Stimulated activated CD8-positive, alpha-beta memory T cell treated with anti-CD3 and anti-CD28 coated beads, Interleukin-4, amount 100 ng/mL, for 4 hours (primary cell): ENCODE measurements at places on chromosomes 2 and 18.

GRCh38 chr2:13607139-13607538, 890.4 kb downstream of the TRIB2 start:
- no peak for DNase-seq

- no peak for DNase-seq
These were observed 186.7 kb downstream of the PARD3B start for GRCh38 chr2:204732019-204732418.

GRCh38 chr18:42168907-42169306, 213.9 kb downstream of the PIK3C3 start:
- no peak for DNase-seq

DNA sequence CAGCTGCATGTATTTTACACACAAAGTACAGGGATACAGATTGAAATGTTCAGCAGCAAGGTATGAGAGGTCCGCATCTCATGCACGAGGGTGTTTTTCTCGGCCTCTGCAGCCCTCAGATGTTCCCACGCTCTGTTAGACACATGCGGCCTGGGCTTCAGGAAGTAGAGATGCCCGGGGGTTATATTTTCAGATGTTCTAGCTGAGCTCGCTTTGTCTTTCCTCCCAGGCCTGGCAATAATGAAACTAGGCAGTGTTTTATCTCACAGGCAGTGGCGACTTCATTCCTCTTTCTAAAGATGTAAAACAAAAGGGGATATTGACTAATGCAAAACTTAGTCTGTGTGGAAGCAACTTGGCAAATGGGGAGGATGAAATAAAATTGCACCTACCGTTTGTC, 190.7 kb downstream of the GBX2 start:
- DNase-seq = no peak

DNA sequence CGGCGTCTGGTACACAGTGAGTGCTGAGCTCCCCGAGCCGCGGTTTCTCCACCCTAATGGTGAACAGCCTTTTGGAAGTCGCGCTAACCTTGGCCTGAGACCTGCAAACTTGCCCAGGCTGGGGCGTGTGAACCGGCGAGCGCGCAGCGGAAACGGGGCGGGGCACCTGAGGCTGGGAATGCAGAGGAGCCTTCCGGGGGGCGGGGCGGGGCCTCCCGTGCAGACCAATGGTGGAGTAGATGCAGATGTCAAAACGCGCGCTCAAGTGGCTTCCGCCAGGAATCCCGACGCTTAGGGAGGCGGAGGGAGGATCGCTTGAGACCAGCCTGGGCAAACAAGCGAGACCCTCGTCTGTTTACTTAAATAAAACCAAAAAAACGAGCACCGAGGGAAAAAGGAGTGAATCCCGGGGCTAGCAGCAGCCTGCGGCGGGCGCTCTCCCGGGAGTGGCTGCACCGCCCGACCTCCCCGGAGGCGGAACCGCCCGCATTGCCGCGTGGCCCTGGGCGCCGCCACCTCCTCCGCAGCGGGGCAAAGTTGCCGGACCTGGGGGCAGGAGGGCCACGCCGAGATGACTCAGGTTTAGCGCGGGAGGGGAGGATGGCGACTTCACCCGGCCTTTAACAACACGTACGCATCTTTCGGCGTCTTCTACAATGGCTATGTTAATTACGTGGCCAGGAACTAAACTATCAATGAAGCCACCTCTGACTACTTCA, 2.2 kb upstream of the RRM2 start:
- peak; percentile 81 for DNase-seq

DNA sequence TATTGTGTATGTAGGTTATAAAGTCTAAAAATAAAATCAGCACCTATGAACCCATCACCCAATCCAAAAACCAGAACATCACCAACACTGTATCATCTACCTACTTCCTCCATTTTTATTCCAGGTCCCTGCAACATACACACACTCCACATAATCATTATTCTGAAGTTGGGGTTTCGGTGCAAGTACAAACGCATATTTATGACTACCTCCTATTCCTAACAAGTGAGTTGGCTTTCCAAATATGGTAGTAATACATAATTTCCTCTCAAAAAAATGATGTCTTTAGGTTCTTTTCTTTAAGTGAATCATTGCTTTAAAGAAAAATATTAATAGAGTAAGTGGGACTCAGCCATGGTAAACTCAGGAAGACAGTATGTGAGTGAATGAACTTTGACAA, 3.3 kb downstream of the ACVR1 start:
- no peak for DNase-seq

DNA sequence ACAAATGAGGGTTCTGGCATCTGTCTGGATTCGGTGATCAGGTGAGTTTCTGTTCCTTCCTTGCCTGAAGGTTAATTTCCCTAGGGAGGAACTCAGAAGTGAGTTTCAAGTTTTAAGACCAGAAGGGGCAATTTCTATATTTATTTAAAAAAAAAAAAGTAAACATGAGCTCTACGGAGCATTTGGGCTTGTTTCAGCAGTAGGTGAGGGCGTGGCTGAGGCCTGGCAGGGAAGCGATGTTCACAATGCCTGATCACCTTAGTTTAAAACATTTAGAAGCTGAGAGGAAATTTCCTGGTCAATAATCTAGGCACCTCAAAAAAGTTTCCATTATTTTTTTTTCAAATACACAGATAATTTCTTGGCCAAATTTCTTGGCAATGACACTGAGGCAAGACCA, 629.1 kb downstream of the DPP10 start:
- DNase-seq = no peak

DNA sequence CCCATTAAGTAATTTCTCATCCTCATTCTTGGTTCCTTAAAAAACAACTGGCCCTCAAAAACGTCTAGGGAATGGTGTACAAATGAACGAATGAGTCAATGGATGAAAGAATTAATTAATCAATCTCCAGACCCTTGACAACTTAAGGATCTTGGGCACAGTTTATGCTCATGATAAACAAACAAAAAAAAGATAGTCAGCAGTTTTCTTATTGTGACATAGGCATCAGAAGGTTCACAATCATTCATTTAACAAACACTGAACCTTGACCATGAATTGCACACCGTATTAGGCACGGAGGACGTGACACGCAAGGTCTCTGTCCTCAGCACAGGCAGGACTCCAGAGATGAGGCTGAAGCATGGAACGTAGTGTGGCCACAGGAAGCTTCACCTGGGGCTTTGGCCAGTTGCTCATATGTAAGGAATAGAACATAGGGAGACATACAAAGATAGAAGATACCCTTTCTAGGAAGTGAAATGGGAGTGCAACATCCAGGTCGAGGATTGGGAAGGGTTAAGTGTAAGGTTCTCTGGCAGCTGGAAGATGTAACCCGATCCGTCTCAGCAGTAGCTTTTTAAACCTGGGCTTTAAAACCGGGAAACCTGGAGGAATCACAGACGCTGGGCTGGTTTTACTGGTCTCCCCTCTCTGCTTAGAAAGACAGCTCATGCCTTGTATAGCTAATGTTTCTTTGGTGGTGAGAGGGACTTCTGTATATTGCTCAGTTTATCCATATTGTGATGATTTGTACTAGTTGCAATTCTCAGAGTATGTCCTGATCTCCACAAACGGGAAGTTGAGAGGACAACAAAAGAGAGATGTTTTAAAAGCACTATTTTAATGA, 8.9 kb upstream of the LTBP1 start:
- no peak for DNase-seq

DNA sequence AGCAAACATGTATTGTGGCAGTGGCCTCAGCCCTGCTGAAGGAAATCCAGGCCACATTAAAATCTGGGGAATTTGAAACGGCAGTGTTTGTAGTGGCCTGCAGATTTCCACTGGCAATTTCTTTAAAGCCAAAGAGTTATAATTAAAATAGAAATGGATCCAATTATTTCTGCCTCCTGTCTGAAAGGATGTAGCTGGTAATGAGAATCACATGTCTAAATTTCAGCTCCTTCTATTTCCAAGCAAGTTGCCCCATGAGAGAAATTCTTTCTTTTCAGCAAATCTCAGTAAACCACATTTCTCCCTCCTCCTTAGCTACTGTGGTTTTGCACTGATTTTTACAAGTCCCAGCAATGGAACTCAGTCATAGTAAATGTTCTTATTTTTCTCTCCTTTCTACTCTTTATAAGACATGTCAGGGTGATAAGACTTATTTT, 55.4 kb upstream of the ZNF396 start:
- no peak for DNase-seq

DNA sequence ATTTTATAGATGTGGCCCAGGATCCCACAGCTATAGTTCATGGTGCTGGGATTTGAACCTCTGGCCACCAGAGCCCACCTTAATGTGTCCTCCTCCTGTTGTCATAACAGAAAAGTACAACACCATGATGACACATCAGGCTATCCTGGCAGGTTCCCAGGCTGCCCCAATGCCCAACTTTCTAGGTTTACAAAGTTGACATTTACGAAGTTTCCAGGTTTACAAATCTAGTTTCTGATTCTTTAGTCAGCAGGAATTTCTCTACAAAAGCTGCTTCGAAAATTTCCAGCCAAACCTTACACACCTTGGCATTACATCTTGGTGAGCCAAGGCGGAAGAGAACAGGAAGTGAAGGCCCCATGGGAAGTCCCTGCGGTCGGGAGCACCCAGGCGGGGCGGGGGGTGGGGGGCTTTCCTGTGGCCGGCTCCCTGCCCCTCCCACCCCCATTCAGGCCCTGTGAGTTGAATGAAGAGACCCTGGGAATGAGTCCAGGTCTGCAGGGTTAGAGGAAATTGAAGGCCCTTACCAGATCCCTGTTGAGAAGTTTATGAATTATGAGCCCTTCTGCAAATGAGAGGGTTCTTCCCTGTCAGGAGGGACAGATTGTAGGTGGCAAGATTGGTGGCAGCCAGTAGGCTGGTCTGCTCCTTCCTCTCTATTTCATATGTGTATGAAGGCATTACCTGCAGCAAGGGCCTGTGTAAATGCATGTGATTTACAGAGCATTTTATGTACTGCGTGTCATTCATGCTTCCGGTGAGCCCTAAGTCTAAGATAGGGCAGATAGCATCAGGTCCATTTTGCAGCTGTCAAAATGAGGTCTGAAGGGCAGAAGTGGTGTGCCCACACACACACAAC, 11.1 kb upstream of the IL1RN start:
- DNase-seq = no peak

DNA sequence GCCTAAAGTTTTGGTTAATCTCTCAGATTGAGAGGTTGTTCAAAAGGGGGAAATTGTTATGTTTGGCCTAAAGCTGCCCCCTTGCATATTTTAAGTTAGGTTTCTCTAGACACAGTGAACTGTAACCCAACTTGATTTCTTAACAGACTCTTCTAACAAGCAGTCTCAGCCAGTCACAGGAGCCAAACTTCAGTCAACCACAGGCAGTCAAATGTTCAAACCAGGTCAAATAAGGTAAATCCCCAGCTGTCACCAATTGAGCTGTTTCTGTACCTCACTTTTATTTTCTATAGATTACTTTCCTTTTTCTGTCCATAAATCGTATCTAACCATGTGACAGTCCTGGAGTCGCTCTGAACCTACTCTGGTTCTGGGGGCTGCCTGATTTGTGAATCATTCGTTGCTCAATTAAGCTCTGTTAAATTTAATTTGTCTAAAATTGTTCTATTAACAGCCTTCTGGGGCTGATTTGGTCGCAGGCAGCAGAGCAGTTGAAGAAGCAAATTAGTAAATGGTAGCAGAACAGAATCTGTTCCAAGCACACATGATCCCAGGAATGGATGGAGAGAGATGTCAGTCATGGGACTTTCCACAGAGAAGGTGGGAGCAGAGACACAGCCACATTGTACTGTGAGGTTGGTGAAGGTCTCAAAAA, 16.4 kb upstream of the NFU1 start:
- no peak for DNase-seq

DNA sequence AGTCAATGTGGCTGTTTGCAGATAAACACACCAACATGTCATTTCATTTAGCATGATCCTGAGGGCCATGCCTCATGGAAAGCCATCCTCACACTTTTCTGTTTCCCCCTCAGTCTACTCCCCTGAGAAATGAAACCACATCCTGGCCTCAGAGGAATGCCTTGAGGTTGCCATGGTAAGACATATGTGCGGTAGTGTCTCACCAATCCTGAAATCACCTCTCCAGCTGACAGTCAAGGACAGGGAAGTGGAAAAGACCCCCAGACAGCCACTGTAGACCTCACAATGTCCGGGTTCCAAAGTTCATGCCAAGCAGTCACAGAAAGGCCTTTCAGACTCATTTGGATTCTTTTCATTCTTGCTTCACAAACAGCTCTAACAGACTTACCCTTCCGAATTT, 175.2 kb upstream of the PKDCC start:
- DNase-seq = no peak

GRCh38 chr2:102346381-102347130, 9.0 kb upstream of the IL18R1 start:
- no peak for DNase-seq

- no peak for DNase-seq
These were observed 157.0 kb downstream of the MGAT5 start for GRCh38 chr2:134410831-134411231.

DNA sequence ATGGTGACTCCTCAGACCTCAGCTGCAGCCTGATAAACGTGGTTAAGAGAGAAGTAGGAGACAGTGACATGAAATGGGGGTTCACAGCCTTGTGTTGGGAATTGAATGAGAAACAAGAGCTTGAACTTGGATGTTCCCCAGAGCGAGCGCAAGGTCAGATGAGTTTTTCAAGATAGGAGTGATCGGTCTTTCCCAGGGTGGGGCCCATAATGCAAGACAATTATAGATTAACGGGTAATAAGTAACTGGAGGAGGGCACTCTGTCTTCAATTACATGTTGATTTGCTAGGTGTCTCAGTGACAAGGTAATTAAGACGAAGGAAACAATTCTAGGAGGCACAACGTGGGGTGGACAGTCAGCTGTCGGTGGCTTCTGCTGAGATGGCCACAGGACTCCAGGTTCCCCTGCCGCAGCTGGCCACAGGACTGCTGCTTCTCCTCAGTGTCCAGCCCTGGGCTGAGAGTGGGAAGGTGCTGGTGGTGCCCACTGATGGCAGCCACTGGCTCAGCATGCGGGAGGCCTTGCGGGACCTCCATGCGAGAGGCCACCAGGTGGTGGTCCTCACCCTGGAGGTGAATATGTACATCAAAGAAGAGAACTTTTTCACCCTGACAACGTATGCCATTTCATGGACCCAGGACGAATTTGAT, at the start of gene UGT1A5:
Gene UGT1A5 (plus strand): TSS at position 297 of the 651 bp plus-strand sequence. CDS start 85 bp downstream, at position 382.
- no peak for DNase-seq

GRCh38 chr2:235444101-235444597, 49.7 kb upstream of the AGAP1 start:
- no peak for DNase-seq

- DNase-seq = peak; percentile 66
These were observed 19.2 kb downstream of the NEURL3 start for GRCh38 chr2:96485751-96486651.

DNA sequence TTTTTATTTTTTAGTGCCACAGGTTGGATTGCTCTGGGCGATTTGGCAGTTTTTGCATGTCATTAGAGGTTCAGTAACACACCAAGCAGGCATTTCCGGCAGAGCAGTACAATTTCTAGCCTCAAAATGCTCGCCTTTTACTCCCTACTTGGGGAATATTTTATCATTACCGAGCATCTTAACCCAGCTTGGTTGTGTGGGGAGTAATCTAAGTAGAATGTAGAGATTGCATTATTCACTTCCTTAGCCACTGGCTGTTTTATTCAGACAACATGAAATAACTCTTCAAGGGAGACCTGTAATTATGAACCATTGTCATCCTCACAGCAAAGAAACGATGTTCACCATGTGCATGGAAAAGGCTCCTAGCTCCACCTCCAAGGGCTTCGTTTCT, 13.1 kb downstream of the GRP start:
- DNase-seq = no peak

- no peak for DNase-seq
These were observed 189.8 kb downstream of the METTL4 start for GRCh38 chr18:2381539-2381938.

GRCh38 chr18:32775628-32776027, 2.8 kb upstream of the KLHL14 start:
- no peak for DNase-seq
